ENCODE measurements at places on chromosomes 5 and 9.

DNA sequence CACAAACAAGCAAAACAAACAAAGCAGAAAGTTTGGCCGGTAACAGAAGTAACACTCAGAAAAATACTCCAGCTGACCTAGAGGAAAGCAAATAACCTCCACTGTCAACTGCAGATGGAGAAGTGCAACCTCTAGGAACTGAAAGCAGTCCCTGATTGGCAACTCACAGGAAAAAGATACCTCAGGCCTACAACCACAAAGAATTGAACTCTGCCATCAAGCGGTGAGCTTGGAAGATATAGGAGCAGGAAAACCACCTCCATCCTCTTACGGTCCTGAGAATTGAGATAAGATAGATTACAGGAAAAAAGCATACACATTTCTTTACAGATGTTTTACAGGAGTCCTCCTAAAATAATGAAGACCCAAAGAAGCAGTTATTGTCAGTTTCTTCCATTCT, 184.5 kb downstream of the PDZD2 start:
- no peak for DNase-seq

GRCh38 chr5:120436996-120437395, 27.1 kb upstream of the PRR16 start:
- no peak for DNase-seq

- no peak for DNase-seq
Observed at GRCh38 chr5:65161655-65162054, 320.1 kb downstream of the ADAMTS6 start.

- no peak for DNase-seq
Observed at GRCh38 chr5:97009212-97009898, 73.5 kb downstream of the LNPEP start.

DNA sequence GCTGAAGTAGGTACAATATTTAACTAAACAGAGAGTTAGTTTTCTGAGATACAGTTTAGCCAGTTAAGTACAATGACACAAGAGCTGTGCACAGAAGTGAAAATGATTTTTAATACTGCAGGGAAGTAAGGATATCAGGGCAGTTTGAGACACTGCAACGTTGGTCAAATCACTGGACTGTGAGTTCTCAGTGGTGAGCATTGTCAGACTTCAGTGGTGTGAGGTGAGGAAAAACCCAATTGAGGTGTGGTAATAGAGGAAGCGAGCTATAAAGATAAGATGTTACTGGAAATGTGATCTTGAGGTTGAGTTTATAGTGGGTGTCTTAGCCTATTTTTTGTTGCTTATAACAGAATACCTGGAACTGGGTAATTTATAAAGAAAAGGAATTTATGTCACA, 12.8 kb upstream of the FBXL7 start:
- DNase-seq, result no peak

GRCh38 chr5:24566933-24567332, 77.8 kb downstream of the CDH10 start:
- no peak for DNase-seq

Measured in NCI-H1092 (cell line).